ENCODE measurements at places on chromosomes 2 and 18.

DNA sequence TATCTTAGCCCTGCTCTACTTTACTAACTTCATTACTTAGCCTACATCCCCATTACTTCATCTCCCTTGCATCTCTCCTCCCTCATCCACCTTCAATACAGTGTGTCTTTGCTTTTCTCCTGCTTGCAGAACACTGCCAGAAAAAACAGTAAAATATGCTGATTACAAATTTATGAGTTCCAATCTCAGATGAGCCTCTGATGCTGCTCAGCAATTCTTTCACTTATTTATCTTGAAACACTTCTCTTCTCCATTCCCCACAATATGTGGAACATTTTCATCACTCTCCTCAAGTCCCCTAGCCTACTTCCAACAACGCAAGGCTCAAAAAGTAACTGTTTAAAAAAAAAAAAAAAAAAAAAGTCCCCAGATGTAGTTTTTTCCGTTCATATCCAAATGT lies 7.1 kb downstream of the VPS54 start:
- no peak for DNase-seq

GRCh38 chr2:53432936-53433335 lies 334.7 kb upstream of the CHAC2 start:
- no peak for DNase-seq

- peak; percentile 64 for DNase-seq
These were observed 8.5 kb downstream of the HES6 start for GRCh38 chr2:238231251-238231793.

DNA sequence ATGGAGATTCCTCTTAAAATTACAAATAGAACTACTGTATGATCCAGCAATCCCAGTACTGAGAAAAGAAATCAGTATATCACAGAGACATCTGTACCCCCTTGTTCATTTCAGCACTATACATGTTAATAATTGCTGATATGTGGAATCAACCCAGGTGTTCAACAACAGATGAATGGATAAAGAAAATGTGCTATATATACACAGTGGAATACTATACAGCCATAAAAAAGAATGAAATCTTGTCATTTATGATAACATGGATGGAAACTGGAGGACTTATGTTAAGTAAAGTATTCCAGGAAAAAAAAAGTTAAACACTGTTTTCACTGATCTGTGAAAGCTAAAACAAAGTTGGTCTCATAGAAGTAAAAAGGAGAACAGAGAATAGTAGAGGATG lies 124.7 kb downstream of the TAF4B start:
- no peak for DNase-seq

DNA sequence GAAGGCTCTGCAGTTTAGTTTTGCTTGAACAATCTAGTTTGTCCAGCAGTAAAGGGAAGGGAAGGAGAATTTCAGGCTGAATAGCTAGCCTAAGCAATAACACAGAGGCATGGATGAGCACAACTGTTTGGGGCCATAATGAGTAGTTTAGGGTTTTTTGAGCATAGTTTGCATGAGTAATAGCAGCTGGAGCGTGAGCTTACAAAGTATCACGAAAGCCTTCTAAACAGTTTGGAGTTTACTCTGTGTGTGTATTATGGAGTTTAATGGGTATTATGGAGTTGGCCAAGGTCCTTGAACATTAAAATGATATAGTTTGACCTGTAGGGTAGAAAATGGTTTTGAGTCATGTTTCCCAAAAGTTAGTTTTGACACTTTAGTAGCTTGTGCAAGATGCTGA lies 782.3 kb downstream of the ERBB4 start:
- no peak for DNase-seq

DNA sequence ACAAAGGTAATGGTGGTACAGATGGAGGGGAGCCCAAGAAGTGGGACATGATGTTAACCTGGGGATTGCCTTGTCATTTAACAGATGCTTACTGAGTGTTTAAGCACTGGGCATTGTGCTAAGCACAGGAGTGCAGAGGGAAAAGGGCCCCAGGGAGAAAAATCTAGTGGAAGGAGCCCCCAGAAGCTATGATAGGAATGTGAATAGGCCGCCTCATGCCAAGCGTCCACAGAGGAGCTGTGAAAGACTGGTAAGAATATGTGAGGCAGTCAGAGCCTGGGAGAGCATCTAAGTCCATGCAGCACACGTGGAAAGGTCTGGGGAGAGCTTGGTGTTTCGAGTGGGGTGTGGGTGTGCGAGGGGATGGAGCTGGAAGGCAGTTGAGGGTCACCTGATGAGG lies 5.5 kb downstream of the ZNF532 start:
- no peak for DNase-seq

GRCh38 chr18:61900504-61901281 lies 7.9 kb upstream of the RNF152 start:
- no peak for DNase-seq

DNA sequence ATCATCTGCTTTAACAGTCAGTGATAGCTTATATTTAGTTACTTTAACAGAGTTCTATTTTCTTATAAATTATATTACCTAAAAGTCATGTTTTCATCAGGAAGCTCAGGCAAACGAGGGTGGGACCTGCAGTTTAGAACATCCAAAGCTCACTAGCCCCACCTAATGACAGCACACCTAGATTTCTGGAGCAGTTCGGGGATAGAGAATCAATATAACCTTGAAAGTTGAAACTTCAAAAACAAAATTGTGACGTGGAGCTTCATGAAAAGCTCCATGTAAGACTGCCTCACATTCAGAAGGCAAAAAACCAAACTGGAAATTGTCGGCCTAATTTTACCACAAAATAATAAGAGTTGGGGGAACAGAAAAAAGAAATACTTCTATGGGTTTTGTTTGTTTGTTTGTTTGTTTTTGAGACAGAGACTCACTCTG lies 185.9 kb upstream of the CCDC150 start:
- peak; percentile 23 for DNase-seq

- DNase-seq = no peak
These were observed 3.9 kb upstream of the FSIP2 start for GRCh38 chr2:185734658-185735057.

- no peak for DNase-seq
These were observed 28.8 kb downstream of the ANKRD30B start for GRCh38 chr18:14776801-14777200.

All from immature natural killer cell (primary cell).